ENCODE measurements at places on chromosomes 16 and 17.

GRCh38 chr17:47973541-47973940 lies 2.6 kb downstream of the CDK5RAP3 start:
- no peak for DNase-seq

- no peak for DNase-seq
Observed at GRCh38 chr17:67071595-67071994, 27.2 kb downstream of the CACNG1 start.

DNA sequence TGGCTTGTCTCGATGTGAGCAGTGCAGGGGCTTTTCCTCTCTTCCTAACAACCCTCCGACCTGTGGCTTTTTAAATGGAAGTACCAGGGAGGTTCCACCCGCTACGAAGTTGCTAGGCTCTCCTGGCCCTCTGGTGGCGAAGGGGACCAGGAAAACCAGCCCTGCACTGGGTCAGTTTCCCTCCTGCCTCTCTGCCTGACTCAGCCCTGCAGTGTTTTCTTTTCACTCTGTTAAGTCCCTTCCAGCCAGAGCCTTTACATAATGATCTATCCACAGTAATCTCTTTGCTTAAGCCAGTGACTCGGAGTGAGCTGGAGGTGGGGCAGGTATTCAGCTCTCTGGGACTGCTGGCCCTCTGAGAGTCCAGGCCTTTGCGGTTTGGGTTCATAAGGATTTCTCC lies 331.3 kb upstream of the EEF2KMT start:
- no peak for DNase-seq

DNA sequence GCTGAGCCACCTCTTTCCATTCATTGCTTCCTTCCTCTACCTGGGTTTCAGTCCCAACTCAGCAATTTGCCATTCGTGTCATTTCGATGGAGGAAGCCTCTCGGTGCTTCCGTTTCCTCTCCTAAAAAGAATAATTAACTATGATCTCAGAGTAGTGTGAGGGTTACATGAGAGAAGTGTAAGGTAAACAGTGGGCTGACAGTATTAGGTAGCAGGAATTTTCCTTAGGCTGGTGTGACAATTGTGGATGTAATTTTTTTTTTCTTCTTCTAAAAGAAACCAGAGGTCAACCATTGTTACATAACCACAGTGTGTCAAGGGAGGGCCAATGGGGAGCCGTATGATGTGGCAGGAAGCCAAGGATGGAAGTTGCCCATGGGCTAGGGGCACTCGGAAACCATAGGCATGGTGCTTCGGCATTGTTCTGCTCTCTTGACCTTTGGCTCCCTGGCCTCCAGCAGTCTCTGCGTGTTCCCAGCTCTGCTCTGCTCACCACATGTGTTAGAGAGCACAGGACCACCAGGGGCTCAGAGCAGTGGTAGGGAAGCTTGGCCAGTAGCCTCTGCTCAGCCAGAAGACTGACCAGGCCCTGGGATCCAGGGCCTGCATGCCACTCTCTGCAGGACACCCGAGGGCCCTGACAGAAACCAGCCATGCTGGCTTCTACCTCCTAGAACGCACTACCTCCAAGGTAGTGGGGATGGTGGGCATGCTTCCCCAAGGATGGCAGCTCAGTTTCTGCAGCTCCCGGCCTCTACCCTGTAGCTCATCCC lies 2.0 kb upstream of the TOP2A start:
- DNase-seq, result no peak

DNA sequence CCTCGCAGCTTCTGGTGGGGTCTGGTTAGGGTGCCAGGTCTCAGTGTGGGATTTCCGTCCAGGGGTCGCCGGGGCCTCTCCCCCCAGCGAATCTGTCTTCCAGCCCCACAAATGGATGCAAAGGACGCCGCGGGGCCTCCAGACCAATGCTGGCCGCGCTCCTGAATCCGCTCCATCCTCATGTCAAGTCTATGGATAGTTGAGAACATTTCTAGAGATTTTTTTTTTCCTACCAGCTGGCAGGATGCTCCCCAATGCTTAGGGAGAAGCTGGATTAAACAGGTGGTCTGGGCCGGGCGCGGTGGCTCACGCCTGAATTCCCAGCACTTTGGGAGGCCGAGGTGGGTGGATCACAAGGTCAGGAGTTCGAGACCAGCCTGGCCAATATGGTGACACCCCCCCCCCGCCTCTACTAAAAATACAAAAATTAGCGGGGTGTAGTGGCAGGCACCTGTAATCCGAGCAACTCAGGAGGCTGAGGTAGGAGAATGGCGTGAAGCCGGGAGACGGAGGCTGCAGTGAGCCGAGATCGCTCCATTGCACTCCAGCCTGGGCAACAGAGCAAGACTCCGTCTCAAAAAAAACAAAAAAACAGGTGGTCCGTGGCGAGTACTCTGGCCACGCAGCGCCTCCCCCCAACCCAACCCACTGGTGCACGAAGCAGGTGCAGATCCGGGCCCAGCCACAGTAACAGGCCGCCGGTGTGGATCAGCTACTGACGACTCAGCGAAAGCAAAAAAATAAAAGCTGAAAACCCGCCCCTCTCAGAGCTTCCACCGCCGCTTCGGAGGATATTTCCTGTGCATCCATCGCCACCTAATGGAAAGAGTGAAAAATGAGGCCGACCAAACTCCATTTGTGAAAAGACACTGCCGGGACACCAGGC lies 1.1 kb upstream of the NXN start:
- DNase-seq, result peak; percentile 74

- DNase-seq, result peak; percentile 77
Observed at GRCh38 chr17:29615492-29616299, 7.0 kb downstream of the CORO6 start.

DNA sequence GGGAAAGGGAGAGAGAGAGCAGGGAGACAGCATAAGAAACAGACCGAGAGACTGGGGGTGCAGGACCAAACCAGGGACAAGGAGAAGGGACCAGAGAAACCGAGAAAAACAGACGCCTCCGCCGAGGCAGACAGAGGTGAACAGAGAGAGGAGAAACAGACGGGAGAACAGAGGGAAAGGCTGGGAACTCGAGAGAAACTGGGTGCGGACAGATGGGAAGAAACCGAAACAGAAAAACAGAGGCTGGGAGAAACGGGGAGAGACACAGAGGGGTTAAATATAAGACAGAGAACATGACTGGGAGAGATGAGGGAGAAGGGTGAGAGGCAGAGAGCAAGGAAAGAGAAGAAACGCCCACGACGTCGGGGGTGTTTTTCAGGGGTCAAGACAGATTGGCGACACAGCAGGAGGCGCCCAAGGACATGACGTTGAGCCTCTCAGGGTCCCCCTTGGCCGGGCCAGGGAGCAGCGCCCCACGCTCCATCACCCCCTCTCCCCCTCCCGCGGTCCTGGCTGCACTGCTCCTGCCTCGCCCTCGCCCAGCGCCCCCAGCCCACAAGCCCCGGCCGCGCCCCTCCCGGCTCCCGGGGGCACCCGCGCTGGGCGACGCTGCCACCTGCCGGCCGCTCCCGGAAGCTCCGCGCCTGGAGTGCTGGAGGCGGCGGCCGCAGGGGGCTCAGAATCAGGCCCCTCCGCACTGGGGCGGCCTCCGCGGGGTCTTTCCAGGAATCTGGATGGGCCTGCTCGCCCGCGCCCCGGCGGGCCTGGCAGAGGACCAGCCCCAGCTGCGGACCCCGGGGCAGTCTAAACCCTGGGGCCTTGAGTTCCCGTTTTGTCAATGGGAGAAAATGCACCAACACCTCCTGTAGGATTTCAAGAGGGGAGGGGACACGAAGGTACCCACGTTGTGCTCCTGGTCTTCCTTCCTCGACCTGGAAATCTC lies 1.3 kb upstream of the TMEM92 start:
- peak; percentile 24 for DNase-seq

DNA sequence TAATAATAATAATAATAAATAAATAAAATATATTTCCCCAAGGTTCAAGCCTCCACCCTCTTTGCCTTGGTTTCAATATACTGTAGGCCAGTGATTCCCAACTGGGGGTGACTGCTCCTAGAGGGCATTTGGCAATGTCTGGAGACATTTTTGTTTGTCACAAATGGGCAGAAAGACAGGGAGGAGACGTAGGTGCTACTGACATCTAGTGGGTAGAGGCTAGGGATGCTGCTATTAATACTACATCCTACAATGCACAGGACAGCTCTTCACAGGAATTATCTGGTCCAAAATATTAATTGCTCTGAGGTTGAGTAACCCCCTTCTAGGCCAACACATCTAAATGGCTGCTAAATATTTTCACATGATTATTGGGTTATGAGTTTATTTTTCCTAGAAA lies 12.8 kb upstream of the PRR14 start:
- peak; percentile 75 for DNase-seq

DNA sequence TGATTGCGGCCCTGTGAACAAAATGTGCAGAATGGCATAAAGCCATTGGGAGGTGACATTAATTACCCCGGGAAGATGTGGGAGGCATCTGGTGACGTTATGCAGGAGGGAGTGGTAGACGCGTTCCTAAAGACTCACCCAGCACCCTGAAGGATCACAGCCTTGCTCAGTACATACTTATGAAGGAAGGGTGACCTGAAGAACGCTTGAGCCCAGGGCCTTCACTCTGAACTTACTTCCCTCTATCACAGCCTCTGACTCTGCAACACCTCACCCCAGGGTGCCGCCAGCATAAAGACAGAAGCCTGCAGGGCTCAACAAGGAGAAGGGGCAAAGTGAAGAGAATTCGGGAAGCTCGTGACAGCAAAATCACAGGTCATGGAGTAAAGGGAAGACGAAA lies 9.4 kb downstream of the MFSD6L start:
- no peak for DNase-seq

GRCh38 chr17:73785496-73785895 lies 141.3 kb upstream of the SDK2 start:
- DNase-seq, result no peak

- DNase-seq, result no peak
Observed at GRCh38 chr16:11674001-11674817, 6.0 kb downstream of the SNN start.

- no peak for DNase-seq
Observed at GRCh38 chr17:78000341-78000740, 41.8 kb downstream of the TNRC6C start.

GRCh38 chr17:63290784-63291183 lies 155.3 kb downstream of the CYB561 start:
- no peak for DNase-seq

DNA sequence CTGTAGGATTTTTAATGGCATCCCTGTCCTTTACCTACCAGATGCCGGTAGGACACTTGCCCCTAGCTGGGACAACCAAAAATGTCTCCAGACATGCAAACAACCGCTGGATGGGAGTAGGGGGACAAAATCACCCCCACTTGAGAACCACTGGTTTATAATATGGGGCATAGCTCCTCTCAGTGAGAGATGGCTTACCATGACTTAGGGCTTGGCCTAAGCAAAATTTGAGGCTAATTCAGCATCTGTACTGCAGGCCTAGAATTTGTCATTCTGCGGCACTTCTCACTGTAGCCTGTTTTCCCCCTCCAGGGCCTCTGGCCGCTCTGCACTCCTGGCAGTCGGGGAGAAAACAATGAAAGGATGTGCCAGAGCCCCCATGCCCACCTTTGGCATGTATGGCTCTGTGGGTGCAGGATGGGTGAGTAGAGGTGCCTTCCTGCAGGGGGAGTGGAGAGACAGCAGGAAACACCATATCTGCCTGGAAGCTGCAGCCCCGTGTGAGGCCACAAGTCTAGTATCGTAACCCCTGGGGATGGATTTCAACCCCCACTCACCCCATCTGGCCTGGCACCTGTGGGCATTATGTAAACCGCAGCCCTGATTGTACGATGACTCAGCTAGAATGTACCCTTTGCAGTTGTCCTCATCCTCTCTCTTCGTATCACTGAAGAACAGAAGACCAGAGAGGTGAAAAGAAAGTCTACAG lies 268.1 kb downstream of the SOX9 start:
- no peak for DNase-seq

- DNase-seq, result no peak
Observed at GRCh38 chr16:83994703-83995102, 26.7 kb downstream of the NECAB2 start.

- DNase-seq, result peak; percentile 70
Observed at GRCh38 chr17:2054512-2055291, at the start of gene HIC1. Gene HIC1 (plus strand): TSS chr17:2055103. CDS start chr17:2056691, 1,588 bp downstream.

- DNase-seq, result peak; percentile 23
Observed at GRCh38 chr17:45227101-45227925, 5.6 kb downstream of the FMNL1 start.

- DNase-seq, result no peak
Observed at GRCh38 chr17:2083613-2084035, 28.7 kb downstream of the HIC1 start.
